ENCODE measurements at places on chromosomes 1 and 21.

GRCh38 chr1:112605633-112606327 is 13.2 kb downstream of the ST7L start:
- DNase-seq, result peak; percentile 87

DNA sequence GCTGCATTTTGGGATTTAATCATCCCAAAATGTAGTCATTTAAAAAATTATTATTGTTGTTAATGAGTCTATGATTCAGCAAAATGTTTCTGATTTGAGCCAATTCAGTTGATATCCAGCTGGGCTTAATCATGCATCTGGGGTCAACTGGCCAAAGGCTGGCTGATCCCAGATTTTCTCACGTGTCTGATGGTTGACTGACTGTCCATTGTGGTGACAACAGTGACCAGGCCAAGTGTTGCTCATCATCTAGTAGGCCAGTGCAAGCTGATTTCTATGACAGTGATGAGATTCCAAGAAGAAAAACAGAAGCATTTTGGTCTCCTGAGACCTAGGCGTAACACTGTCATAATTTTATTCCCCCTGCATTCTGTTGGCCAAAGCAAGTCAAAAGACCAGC is 80.1 kb upstream of the ZC3H11B start:
- no peak for DNase-seq

- DNase-seq, result no peak
Observed at GRCh38 chr1:53641481-53642214, 97.3 kb downstream of the GLIS1 start.

GRCh38 chr1:170675865-170676264 is 11.9 kb downstream of the PRRX1 start:
- DNase-seq, result no peak

DNA sequence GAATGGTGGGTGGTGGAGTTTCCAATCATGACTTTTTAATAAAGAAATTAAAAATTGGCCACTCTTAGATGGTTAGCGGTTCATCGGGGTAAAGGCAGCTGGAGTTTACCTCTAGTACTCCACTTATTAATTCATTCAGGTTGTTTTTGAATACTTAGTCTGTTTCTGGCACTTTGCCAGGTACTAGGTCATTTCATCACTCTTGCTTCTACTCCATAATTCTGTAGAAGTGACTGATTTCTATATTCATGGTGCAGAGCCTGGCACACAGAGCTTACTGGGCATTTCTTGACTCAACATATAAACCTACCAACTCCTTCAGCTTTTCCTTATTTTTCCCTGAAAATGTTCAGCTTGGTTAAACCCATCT is 31.5 kb downstream of the FOXD2 start:
- no peak for DNase-seq

GRCh38 chr1:156654700-156655099 is 12.8 kb downstream of the BCAN start:
- DNase-seq, result no peak

DNA sequence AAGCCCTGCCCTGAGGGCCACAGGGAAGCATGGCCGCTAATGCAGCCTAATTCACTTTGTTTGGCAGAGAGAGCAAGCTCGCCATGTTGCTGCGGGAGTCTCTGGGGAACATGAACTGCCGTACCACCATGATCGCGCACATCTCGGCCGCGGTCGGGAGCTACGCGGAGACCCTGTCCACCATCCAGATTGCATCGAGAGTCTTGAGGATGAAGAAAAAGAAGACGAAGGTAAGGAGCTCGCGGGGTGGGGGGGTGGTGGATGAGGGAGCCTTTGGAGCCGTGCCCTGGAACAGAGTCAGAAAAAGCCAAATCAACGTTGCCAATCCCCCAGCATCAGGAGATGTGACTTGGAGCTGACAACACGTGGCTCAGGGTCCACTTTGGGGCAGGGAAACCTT is 529.4 kb downstream of the KIF26B start:
- DNase-seq, result no peak

DNA sequence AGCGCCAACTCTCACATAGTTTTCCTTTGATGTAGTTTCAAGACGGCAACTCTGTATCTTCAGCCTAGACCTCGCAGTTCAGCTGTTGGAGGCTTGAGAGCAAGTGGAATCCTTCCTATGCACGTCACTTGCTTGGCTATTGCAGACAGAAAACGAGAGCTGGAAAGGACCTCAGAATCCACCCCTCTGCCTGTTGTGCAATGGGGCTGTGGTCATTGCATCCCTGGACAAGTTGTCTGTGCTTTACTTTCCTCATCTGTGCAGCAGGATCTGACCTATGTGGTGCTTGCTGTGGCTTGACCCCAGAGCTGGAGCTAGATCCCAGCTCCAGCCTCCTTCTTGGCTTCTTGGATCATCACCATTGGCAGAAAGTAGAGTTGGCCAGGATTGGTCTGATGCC is 50.0 kb upstream of the IGSF21 start:
- DNase-seq, result no peak

DNA sequence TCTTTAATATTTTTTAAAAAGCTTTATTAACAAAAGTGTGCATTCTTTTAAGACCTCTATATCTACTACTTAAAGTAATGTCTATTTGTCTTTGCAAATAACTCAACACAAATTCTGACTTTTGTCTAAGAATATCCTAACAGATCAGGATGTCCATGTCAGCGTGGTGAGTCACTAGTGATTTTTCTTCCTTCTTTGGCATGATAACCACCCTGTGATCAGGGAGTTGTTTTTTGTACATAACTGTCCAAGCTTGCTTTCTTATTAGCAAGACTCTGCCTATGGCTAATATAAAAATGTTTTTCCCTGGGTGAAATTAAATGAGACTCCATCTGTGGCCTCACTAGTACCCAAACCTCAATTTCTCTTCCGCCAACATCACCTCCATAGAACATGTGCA is 688.9 kb upstream of the ADGRL2 start:
- peak; percentile 73 for DNase-seq

DNA sequence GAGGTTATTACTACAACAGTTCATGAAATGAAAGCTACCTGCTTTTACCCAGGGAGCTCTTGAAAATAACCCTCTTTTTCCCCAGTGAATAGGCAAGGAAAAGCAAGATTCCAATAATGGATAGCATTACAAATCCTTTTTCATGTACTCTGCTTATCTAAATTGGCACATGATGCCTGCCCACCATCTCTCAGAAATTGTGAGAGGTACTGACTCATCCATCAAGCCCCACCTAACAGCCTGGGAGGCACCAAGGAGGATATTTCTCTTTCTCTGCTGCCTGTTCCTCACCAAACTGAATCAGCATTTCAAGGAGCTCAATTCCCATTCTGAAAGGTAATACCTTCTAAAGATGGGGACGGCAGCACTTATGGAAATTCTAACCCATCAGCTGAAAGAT is 34.4 kb downstream of the PALMD start:
- DNase-seq, result peak; percentile 54

- DNase-seq, result no peak
Observed at GRCh38 chr1:116133696-116134475, 22.7 kb downstream of the MAB21L3 start.

- DNase-seq, result no peak
Observed at GRCh38 chr1:195970209-195970608, 638.0 kb downstream of the KCNT2 start.

- no peak for DNase-seq
Observed at GRCh38 chr21:44353191-44353970, at the start of gene TRPM2. TRPM2 (plus strand) TSS chr21:44353621; CDS start chr21:44353701, 80 bp downstream.

DNA sequence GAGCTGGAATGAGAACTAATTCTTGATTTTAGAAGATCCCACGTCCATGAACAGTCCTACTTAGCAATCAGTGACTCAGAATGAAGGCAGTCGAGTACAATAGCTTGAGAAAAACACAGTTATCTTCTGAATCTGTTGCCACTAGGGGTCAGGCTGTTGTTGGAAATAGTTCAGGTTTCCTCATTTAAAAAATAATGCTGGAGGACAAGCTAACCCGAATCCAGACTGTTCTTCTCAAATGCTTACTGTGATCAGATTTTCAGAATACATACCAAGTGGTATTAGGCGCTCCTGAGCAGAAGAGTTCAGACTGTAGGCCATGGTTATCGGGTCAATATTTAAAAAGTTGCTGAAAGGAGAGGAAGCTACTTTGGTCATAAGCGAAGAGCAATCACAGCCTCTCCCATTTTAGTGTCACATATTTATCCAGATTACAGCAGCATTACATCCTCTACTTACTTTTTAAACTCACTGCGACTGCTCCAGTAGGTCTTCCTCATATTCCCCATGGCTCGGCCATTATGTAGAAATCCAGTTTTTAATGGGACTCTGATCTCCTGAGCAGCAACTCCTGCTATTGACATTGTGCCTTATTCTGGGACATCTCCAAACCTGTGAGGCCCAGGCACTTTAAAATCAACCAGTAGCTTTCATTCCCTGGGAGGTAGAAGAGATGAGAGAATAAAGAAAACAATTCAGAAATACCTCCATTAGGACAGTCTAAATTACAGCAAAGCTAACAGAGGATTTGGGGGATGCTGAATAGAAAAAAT is 10.9 kb downstream of the ERRFI1 start:
- peak; percentile 82 for DNase-seq

Measured in epithelial cell of esophagus (primary cell).